Heart left ventricle (tissue), 16 donors: ENCODE measurements at places on chromosomes 6 and 20. TPM values are rescaled to one million over a fixed set of nuclear protein-coding genes. Genes with fewer than 3 reads are reported as not detected.
A peak's percentile ranks its signal among the peaks of the same experiment; 100 is the strongest.

DNA sequence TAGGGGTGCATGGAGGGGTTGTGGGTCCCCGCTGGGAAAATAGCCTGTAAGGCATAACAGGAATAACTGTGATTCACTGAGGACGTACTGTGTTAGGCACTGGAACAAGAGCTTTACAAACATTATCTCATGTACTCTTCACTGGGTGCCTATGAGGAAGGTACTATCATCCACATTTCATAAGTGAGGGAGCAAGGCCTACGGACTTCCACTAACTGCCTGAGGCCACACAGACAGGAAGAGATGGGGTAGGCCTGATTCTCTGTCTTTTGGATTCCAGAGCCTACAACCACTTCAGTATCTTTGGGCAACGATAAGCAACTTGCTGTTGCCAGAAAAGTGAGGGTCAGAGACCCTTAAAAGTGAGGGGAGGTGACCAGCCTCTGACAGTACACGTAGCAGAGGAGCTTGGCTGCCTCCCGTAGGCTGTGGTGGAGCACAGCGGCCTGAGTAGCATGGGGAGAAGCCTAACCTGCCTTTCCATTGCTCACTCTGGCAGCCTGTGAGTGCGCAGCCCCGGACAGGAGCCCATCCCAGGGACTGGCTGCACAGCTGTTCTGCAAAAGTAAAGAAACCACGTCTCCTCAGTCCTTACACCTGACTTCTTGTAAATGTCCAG, 30.4 kb downstream of the PSMB1 start:
- no peaks in the 10 kb centered on the region for H3K27me3 ChIP-seq
- peaks cover 22% of the 10 kb centered on the region for H3K4me1 ChIP-seq
- DNase-seq, result peak; percentile 24
- H3K36me3 ChIP-seq, result no peaks in the 10 kb centered on the region
- peak overlapping the region; percentile 2 for H3K27ac ChIP-seq

GRCh38 chr6:43952746-43953145, 174.5 kb downstream of the MRPL14 start:
- DNase-seq, result no peak
- no peak overlapping the region for H3K4me3 ChIP-seq
- no peaks in the 10 kb centered on the region for H3K36me3 ChIP-seq
- H3K27me3 ChIP-seq, result no peaks in the 10 kb centered on the region
- H3K27ac ChIP-seq, result no peak overlapping the region
- H3K4me1 ChIP-seq, result no peaks in the 10 kb centered on the region

DNA sequence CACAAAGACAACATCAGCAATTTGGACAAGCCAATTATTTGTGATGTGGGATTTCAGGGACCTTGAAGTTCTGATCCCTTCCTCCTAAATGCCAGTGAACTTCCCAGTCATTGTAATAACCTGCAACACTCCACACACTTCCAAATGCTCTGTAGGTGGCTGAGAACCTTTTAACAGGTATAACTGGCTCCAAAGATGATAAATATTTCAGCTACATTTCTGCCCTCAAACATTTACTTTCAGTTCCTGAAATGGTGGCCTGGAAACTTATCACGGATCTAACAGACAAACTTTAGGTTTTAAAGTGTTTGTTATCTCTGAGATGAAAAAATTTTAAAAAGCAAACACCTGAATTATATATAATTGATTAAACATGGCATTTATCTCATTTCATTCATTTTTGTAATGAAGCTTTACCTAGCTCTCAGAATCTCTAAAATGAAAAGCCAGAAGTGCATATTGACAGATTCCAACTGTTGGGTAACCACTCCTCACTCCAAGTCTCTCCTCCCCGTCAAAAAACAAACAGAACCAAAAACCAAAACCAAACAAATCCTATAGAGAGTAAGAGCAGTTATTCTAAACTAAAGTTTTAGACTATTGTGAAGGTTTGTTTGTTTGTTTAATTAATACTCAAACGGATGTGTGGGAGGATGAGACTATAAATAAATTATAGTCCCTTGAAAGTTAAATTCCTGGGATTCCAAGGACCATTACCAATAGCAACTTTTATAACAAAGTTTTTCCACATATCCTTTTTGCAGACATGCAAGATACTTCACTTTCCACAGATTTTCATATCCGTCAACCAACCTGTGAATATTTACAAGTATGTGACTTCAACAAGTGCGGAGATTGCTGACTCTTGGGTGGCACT, 12.4 kb upstream of the KIAA0408 start:
- peaks cover 17% of the 10 kb centered on the region for H3K27me3 ChIP-seq
- no peaks in the 10 kb centered on the region for H3K36me3 ChIP-seq
- no peak for DNase-seq

DNA sequence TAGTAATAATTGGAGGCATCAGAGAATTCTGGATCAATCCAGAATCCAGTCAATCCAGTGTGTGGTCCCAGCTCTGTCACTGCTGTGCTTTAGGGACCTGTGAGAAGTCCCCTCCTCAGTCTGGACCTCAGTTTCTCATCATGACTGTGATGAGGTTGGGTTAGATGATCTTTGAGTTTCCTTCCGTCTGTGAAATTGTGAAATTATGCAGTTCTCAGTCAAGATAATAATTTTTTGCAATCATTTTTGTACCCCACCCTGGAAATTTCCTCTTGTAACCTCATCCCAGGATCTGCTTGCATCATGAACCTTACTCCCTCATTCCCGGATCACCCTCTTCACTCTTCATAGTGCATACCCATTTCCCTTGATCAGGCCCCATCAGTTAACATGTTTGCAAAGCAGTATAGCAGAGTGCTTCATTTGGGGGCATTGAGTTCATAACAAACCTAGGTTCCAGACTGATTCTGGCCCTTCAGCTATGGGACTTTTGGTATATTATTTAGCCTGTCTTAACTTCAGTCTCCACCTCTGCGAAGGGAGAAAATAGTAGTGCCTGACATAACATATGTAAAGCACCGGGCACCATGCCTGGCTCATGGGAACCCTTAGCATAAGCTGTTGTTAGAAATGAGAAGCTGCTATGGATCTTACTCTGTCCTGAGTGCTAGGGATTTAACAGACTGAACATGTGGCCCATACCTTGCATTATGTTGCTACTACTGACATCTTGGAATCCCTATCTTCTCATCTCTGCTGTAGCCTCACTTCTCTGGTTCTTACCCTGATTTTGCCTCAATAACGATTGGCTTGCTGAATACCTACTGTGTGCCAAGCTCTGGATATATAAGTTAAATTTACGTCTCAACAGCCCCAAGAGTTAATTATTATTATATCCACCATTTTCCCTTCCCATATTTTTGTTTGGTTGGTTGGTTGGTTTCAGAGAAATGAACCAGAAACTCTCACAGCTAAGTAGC, 1.3 kb downstream of the ZNF76 start:
- H3K36me3 ChIP-seq, result no peaks in the 10 kb centered on the region
- H3K4me1 ChIP-seq, result peaks cover 56% of the 10 kb centered on the region
- DNase-seq, result no peak
- H3K27ac ChIP-seq, result peak overlapping the region; percentile 99
- no peaks in the 10 kb centered on the region for H3K27me3 ChIP-seq
- H3K4me3 ChIP-seq, result peak overlapping the region; percentile 67

DNA sequence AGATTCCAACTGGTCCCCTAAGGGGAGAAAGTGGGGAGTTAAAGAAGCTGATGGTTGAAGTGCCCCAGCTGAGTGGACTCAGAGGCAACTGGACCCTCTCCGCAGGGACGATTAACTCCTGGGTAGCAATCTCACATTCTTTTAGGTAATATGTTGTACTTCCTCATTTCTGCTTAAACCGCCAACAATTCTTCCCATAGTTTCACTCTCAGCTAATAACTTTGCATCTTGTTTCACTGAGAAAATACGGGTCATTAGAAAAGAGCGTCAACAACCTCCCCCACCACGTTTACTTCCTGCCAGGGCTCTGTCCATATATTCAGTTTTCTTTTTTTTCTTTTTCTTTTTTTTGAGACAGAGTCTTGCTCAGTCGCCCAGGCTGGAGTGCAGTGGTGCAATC, 39.5 kb upstream of the CHD6 start:
- H3K4me1 ChIP-seq, result no peaks in the 10 kb centered on the region
- DNase-seq, result no peak
- no peak overlapping the region for H3K27ac ChIP-seq
- H3K4me3 ChIP-seq, result no peak overlapping the region
- no peaks in the 10 kb centered on the region for H3K27me3 ChIP-seq
- no peaks in the 10 kb centered on the region for H3K36me3 ChIP-seq

DNA sequence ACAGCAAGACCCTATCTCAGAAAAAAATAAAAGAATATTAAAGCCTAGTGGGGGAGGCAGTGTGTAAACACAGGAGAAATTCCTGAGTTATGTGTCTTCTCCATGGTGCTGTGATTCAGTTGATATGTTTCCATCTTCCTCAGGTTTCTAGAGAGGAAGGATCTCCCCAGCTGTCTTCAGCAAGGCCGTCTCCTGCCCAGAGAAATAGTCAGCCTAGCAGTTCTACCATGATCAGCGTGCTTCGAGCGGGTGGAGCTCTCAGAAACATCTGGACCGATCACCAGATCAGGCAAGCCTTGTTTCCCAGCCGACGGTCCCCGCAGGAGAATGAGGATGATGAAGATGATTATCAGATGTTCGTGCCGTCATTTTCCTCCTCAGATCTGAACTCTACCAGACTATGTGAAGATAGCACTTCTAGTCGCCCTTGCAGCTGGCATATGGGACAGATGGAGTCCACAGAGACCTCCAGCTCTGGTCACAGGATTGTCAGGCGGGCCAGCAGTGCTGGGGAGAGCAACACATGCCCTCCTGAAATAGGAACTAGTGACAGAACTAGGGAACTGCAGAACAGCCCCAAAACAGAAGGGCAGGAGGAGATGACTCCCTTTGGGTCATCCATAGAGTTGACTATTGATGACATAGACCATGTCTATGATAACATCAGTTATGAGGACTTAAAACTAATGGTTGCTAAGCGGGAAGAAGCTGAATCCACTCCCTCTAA, 34.9 kb upstream of the MTHFD1L start:
- no peak for DNase-seq
- no peak overlapping the region for H3K4me3 ChIP-seq

DNA sequence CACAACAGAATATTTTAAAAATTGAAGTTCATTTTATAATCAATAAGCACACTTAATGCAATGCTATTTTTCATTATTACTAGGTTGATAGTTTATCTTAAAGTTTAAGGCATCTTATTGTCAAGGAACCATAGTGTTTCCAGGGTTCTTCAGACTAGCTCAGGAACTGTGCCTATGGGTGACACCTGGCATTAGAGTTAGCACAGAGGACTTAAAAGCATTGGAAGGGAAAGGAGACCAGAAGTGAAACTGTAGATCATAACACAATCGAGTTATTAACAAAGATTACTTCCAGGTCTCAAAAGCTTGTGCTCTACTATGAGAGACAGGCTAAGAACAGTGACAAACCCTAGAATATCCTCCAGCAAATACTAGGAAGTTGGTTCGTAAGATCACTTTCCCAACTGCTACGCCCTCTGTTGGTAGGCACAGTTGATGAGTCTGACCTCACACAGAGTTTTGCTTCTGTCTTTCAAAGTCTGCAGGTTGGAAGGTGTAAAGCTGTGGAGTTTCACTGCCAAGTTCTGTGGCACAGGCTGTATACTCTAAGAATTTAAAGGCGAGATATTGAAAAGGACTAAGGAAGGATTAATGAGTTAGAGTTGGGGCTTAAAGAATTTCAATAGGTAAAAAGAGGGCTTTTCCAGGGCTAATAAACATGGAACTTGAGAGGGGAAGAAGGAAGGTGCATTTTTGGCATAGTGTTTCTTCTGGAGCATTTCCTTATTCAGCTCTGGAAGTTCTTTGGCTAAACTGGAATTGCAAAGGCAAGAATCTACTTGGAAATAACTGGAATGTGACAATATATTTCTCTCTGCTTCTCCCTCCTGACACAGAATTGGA, 531.3 kb upstream of the JAG1 start:
- no peak overlapping the region for H3K27ac ChIP-seq
- H3K27me3 ChIP-seq, result no peaks in the 10 kb centered on the region

DNA sequence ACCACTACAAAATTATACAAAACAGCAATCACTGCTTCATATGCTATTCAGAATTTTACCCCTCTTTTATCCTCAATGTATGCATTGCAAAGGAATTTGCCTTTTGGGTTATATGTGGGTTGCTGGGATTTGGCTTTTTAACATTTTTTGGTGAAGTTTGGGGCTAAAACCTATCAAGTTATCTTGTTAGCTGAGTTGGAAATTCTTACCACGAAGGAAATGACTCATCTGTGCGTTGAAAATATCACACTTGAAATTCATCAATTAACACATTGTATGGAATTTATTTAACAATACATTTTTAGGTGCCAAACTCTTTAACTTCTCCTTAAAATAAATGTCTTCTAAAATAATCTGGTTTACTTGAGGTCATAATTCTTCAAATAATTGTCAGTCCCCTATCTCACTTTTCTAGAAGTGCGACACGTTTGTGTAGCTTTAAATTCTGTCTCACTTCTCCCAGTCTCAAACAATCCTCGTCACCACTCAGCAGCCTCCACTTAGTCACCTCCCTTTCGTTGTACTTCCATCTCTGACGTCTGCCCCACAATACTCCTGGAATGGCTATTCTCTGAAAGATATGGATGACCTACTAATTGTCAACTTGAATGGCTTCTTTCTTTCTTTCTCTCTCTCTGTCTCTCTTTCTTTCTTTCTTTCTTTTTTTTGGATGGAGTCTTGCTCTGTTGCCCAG, 88.5 kb downstream of the PHACTR1 start:
- no peak for DNase-seq
- H3K4me3 ChIP-seq, result no peak overlapping the region
- no peaks in the 10 kb centered on the region for H3K27me3 ChIP-seq
- no peak overlapping the region for H3K27ac ChIP-seq
- no peaks in the 10 kb centered on the region for H3K36me3 ChIP-seq

GRCh38 chr6:24481449-24481848, 7.9 kb downstream of the GPLD1 start:
- no peak overlapping the region for H3K4me3 ChIP-seq
- no peak for DNase-seq
- H3K27me3 ChIP-seq, result no peaks in the 10 kb centered on the region

PTCRA gene
- total RNA-seq, result not detected

CDS2 gene
- 86.8 TPM for total RNA-seq
